Tibial nerve (tissue), 4 donors: ENCODE measurements at places on chromosomes 1 and 21. TPM values are rescaled to one million over a fixed set of nuclear protein-coding genes. Genes with fewer than 3 reads are reported as not detected.
A peak's percentile ranks its signal among the peaks of the same experiment; 100 is the strongest.

- H3K36me3 ChIP-seq, result no peaks in the 10 kb centered on the region
- peak overlapping the region; percentile 56 for H3K27ac ChIP-seq
- H3K27me3 ChIP-seq, result no peaks in the 10 kb centered on the region
- H3K4me1 ChIP-seq, result peaks cover 26% of the 10 kb centered on the region
These were observed 48.4 kb upstream of the CD34 start for GRCh38 chr1:207959141-207959825.

- no peak overlapping the region for H3K4me3 ChIP-seq
- no peak overlapping the region for H3K27ac ChIP-seq
- peak; percentile 15 for DNase-seq
- no peaks in the 10 kb centered on the region for H3K36me3 ChIP-seq
- no peaks in the 10 kb centered on the region for H3K4me1 ChIP-seq
- no peaks in the 10 kb centered on the region for H3K27me3 ChIP-seq
These were observed 39.1 kb downstream of the CLSTN1 start for GRCh38 chr1:9784508-9785133.

- no peaks in the 10 kb centered on the region for H3K27me3 ChIP-seq
- no peak for DNase-seq
- H3K27ac ChIP-seq, result no peak overlapping the region
- H3K4me3 ChIP-seq, result no peak overlapping the region
- H3K4me1 ChIP-seq, result no peaks in the 10 kb centered on the region
These were observed 23.0 kb downstream of the XCL2 start for GRCh38 chr1:168520832-168521231.

DNA sequence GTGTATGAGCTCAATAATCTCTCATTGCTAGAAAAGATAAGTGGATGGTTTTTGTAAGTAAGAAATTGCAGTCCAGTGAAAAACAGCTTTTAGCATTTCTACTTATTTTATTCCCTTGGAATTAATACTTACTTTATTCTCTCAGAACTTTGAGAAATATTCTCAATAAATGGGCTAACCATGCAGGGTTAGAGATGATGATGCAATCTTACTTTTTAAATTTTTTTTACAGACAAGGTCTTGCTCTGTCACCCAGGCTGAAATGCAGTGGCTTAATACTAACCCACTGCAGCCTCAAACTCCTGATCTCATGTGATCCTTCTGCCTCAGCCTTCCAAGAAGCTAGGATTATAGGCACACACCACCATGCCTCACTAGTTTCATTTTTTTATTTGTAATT is 440.8 kb upstream of the ZP4 start:
- no peaks in the 10 kb centered on the region for H3K36me3 ChIP-seq
- no peak for DNase-seq
- H3K27me3 ChIP-seq, result no peaks in the 10 kb centered on the region
- no peak overlapping the region for H3K4me3 ChIP-seq
- H3K27ac ChIP-seq, result no peak overlapping the region

- H3K27me3 ChIP-seq, result no peaks in the 10 kb centered on the region
- no peak overlapping the region for H3K27ac ChIP-seq
- no peaks in the 10 kb centered on the region for H3K4me1 ChIP-seq
- no peak for DNase-seq
These were observed 22.6 kb downstream of the HSD11B1 start for GRCh38 chr1:209727286-209727685.

GRCh38 chr21:37149411-37149810 is 76.4 kb downstream of the TTC3 start:
- H3K27ac ChIP-seq, result no peak overlapping the region
- no peak overlapping the region for H3K4me3 ChIP-seq
- no peak for DNase-seq
- H3K36me3 ChIP-seq, result peaks cover 77% of the 10 kb centered on the region
- no peaks in the 10 kb centered on the region for H3K4me1 ChIP-seq

LMX1A gene
- not detected for total RNA-seq

DNA sequence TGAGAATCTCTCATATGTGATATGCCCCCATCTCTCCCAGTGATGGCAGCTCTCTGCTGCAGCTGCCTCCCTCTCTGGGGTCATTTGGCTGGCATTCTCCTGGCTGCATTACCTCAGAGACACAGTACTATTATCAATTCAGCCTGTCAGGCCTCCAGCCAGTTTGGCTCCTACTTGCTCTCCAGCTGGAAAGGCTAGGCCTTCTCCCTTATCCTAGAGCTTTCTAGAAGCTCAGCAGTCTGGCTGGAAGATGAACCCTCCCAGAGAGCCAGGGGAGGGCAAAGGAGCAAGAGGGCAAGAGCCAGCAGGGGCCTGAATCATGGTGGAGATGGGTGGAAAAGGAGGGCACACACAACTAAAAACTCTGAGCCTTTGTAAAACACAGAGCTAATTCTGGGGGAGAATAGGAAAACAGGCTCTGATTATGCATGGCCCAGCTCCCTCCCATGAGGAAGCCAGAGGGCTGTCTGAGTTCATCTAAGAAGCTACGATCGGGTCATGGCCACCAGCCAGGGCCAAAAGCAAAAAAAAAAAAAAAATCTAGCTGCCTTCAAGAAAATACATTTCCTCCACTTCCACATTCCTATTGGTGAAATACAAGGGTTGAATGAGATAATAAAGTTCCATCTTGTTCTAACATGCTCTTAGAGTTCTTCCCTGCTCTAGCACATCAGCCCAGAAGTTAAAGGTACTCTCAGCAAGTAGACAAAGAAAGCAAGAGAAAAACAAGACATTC is 8.8 kb downstream of the LAMB3 start:
- H3K4me3 ChIP-seq, result no peak overlapping the region
- no peak for DNase-seq
- H3K27me3 ChIP-seq, result no peaks in the 10 kb centered on the region
- H3K4me1 ChIP-seq, result peaks cover 43% of the 10 kb centered on the region
- no peaks in the 10 kb centered on the region for H3K36me3 ChIP-seq
- peak overlapping the region; percentile 70 for H3K27ac ChIP-seq

- H3K36me3 ChIP-seq, result no peaks in the 10 kb centered on the region
- no peak overlapping the region for H3K27ac ChIP-seq
These were observed 7.6 kb downstream of the PPFIA4 start for GRCh38 chr1:203033917-203034316.

- DNase-seq, result no peak
- no peaks in the 10 kb centered on the region for H3K36me3 ChIP-seq
- H3K27me3 ChIP-seq, result no peaks in the 10 kb centered on the region
- H3K4me3 ChIP-seq, result no peak overlapping the region
These were observed 22.3 kb upstream of the TRIM45 start for GRCh38 chr1:117143871-117144270.

DNA sequence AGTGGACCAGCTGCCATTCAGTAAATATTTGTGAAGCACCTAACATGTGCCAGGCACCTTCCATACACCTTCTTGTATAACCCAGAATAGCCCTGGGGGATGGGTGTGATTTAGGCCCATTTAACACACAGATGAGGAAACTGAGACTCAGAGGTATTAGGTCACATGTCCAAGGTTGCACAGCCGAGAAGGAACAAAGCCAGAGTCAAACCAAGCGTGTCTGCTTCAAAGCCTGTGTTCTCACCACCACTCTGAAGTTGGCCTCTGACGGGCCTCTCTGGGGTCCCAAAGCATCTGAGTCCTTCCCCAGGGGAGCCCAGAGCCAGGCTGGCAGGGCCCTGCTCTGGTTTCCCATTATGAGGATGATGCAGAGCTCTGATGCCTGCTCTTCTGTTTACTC is 65.1 kb downstream of the LACTBL1 start:
- no peaks in the 10 kb centered on the region for H3K27me3 ChIP-seq
- H3K36me3 ChIP-seq, result no peaks in the 10 kb centered on the region
- no peak overlapping the region for H3K4me3 ChIP-seq
- H3K27ac ChIP-seq, result no peak overlapping the region
- no peaks in the 10 kb centered on the region for H3K4me1 ChIP-seq
- no peak for DNase-seq

DNA sequence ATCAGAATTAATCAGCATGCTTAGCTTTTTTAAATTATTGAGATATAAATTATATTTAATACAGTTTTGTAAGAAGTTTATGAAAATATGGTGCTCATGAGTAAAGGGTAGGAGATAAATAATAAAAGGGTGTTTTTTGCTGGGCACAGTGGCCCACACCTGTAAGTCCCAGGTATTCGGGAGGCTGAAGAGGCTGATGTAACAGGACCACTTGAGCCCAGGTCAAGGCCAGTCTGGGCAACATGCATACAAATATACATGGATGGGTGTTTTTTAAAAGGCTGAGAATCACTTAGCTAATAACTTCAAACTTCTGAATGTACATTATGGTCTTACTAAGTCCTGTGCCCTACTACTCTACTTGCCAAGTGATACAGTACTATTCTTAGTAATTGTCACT is 73.2 kb downstream of the TRIM33 start:
- H3K4me3 ChIP-seq, result no peak overlapping the region
- no peak overlapping the region for H3K27ac ChIP-seq

DNA sequence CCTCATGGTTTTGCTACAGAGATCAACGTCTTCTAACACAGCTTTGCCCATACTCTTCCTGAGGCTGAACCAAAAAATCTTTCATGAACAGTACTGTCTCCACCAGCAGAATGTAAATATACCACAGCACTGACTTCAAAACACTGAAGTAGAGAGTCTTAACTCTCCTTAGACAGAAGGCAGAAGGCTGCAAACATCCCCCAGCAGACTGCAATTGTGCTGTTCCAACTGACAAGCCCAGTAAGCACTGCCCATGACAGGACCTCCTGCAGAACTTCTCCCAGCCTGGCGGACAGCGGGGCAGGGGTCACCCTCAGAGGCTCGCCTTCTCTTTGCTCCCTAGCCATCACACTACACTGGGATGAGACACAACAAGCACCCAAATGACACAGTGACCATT is 218.7 kb downstream of the RERE start:
- H3K4me1 ChIP-seq, result no peaks in the 10 kb centered on the region
- no peaks in the 10 kb centered on the region for H3K36me3 ChIP-seq
- H3K27ac ChIP-seq, result peak overlapping the region; percentile 65

GRCh38 chr1:94068999-94069918 is 51.7 kb downstream of the ABCA4 start:
- peak overlapping the region; percentile 56 for H3K27ac ChIP-seq
- H3K4me1 ChIP-seq, result peaks cover 15% of the 10 kb centered on the region
- no peaks in the 10 kb centered on the region for H3K27me3 ChIP-seq
- no peaks in the 10 kb centered on the region for H3K36me3 ChIP-seq
- no peak for DNase-seq

DNA sequence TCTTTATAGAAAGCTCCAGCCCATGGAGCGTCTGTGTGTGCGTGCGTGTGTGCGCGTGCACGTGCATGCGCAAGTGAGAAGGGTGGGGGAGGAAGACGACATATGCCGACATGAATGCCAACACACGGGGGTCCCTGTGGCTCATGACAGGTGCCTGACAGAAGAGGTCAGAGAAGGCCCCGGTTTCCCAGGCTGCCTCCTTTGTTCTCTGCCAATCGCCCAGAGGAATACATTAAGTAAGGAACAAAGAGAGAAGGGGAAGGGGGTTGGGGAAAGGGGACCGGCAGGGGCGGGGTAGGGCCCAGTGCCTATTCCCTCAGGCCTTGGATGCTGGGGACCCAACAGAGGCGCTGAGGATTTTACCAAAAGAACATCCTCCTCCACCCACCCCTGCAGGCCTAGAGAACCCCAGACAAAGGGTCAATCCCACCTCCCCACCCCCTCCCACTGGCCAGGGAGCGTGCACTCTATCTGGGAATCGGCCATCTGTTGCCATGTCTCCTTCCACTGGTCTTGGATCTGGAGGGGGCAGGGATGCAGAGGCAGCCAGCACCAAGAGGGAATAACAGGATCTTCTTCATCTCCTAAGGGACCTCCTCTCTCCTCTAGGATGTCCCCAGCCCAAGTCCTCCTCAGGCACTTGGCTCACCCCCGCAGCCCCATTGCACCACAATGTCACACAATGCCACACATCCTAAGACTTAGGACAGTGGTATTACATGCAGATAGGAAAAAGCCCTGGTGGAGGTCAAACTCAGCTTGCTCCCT is 39.4 kb downstream of the PIK3C2B start:
- no peaks in the 10 kb centered on the region for H3K27me3 ChIP-seq
- peaks cover 11% of the 10 kb centered on the region for H3K4me1 ChIP-seq
- no peak for DNase-seq
- no peak overlapping the region for H3K27ac ChIP-seq

- H3K27ac ChIP-seq, result peak overlapping the region; percentile 98
- H3K36me3 ChIP-seq, result no peaks in the 10 kb centered on the region
- peaks cover 65% of the 10 kb centered on the region for H3K4me1 ChIP-seq
These were observed 71.0 kb downstream of the CD46 start for GRCh38 chr1:207822602-207823451.

DNA sequence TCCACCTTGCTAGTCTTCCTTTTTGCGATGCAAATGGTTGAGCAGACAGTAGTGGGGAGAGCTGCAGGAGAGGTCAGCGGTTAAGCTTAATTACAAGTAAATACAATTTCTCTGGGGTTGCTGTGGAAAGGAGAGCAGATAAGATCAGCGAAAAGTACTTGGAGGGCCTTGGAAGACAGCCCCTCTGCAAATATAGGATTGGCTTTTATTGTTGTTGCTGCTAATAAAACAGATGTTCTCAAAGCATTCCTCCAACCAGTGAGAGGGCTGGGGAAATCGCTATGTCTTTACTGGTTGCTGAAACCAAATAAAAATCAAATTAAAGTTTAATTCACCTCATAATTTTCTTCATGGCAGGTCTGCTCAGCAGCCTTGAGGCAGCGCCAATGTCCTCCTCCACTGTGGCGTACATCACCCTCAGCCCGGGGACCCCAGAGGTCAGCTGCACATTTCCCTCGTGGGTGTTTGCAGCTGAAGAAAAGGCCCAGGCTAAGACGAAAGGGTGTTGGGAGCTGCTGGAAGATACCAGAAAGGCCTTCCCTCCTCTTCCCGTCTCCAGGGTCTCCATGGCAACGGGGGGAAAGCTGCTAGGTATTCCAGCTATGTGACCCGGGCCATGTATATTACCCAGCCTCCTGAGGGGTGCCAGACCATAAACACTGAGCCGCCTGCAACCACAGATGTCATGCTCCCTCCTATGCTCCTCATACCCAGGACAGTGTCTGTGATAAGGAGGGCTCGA is 54.6 kb upstream of the POU2F1 start:
- no peak overlapping the region for H3K4me3 ChIP-seq
- no peaks in the 10 kb centered on the region for H3K36me3 ChIP-seq
- H3K27me3 ChIP-seq, result no peaks in the 10 kb centered on the region
- H3K27ac ChIP-seq, result no peak overlapping the region
- no peaks in the 10 kb centered on the region for H3K4me1 ChIP-seq

TRAF3IP3 gene
- 0.87 TPM for total RNA-seq

DNA sequence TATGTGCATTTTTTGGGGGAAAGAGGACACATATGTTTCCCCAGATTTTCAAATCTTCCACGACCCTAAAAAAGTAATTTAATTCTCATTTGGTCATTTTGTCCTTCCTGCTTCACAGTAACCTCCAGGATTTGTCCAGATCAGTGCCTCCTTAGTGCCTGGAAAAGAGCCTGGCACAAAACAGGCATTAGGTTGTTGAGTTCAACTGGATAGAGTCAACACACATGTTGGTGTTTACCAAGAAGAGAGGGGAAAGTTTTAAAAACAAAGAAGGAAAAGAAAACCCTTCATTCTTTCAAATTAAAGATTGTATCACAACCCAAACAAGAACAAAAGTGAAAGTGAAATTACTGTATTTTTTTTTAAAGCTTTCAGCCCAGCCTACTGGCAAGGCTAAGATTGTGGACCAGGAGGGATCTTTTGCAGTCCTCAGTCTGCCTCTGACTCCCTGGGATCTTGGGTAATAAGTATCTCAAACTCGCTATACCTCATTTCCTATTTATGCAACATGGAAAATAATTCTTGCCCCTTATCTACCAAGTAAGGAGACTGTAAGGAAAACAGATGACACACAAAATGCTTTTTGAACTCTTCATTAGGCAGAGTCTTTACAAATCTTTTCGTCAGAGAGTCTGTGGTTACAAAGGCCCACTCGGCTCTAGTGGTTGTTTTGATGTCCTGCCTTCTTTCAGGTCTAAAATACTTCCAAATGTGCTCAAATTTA is 57.8 kb downstream of the ZNF281 start:
- H3K27ac ChIP-seq, result no peak overlapping the region
- H3K27me3 ChIP-seq, result no peaks in the 10 kb centered on the region
- no peak overlapping the region for H3K4me3 ChIP-seq
- H3K36me3 ChIP-seq, result no peaks in the 10 kb centered on the region
